COR-L47 (cell line): ENCODE measurements at places on chromosomes 4 and X.
A peak's percentile ranks its signal among the peaks of the same experiment; 100 is the strongest.

DNA sequence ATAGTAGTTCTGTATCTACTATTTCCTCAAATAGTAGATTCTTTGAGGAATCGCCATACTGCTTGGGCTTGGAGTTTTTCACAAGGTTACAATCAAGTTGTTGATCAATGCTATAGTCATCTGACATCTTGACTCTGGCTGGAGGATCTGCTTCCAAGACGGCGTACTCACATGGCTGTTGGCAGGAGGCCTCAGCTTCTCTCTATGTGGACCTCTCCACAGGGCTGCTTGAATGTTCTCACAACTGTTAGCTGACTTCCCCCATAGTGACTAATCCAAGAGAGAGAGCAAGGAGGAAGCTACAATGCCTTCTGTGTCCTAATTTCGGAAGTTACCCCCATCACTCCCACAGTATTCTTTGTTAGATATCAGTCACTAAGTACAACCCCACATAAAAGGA lies 10.3 kb downstream of the EGFL6 start:
- DNase-seq: no peak

DNA sequence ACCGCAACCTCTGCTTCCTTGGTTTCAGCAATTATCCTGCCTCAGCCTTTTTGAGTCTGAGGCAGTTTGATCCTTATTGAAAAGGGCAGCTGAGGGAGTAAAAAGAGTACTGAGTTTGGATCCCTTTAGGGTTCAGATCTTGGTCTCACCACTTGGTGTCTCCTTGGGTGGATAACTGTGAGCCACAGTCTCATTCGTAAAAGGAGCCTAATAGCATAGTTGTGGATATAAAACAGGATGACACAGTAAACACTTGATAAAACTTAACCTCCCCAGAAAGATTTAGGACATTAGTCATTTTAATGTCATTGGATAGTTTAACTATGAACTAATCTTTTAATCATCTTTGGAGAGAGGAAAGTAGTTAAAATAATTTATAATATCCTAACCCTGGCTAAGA lies 173.0 kb downstream of the ANK2 start:
- no peak for DNase-seq

DNA sequence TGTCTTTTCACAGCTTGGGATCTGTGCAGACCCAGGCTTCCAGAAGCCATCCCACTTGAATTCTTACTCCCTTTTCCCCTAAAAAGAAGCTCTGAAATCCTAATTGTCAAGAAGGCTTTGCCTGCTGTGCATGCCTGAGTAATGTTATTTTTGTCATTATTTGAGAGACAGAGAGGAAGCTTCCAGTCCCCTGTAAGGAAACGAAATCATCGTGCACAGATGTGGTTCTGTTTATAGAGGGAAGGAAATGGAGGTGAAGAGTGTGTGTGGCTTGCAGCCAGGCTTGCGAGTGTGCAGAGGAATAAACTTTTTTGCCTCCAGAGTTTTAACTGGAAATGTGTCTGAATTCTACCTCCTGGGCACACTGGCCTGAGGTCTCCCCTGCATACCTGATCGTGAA lies 70.2 kb downstream of the TBL1X start:
- no peak for DNase-seq

DNA sequence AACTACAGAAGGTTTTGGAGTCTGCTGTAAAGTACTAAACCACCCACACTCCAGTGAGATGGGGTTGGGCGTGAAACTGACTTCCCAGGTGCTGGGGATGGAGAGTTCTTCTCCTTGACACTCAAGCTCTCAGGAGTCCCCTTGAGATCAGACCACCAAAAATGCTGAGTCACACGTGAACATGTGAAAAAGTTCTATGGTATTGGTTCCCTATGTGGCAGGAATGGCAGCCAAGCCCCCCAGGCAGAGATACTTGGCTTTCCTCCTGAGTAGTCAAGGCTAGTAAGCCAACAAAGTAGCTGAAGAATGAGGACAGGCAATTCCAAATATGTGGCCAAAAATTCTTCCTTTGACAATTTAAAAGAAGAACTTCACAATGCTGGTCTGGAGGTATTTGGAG lies 222.0 kb upstream of the ADAMTS3 start:
- DNase-seq: no peak

DNA sequence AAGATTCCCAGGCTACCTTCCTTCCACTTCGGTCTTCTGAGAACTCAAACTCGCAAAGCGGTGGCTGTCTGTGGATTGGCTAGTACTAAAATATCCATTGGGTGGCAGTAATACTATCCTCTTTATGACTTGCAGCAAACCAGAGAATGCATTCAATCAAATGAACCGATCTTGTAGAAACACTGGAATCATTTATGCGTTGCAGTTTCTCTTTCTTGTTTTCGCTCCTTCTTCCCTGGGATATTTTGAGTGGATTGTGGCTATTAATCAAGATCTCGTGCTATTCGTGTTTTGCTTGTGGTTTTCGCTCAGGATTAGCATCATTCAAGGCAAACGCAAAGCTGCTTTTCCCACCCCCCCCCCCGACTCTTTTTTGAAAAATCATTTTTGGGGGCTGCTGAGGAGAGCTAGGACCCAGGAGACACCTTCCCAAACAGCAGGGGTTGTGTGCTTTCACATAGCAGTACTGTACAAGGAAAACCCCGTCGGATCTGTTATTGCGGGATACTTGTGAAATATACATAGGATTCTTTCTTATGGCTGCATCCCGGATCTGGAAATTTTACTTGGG lies at the start of gene IL1RAPL1:
IL1RAPL1 (plus strand) TSS at position 466 of the 571 bp plus-strand sequence.
- DNase-seq: peak; percentile 44

DNA sequence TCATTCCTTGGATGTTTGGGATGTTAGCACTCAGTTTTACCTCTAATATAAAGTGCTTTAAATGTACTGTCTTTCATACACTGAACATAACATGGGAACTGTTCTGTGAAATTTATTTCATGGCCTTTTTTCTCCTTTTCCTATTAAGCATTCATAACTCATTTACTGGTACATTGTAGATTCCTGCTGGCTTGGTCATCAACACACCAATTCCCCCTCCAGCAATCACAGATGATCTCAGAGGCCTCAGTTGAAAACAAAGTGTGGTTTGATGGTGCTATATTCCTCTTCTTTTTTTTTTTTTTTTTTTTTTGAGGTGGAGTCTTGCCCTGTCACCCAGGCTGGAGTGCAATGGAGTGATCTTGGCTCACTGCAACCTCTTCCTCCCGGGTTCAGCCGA lies 61.9 kb upstream of the FAM47B start:
- no peak for DNase-seq

DNA sequence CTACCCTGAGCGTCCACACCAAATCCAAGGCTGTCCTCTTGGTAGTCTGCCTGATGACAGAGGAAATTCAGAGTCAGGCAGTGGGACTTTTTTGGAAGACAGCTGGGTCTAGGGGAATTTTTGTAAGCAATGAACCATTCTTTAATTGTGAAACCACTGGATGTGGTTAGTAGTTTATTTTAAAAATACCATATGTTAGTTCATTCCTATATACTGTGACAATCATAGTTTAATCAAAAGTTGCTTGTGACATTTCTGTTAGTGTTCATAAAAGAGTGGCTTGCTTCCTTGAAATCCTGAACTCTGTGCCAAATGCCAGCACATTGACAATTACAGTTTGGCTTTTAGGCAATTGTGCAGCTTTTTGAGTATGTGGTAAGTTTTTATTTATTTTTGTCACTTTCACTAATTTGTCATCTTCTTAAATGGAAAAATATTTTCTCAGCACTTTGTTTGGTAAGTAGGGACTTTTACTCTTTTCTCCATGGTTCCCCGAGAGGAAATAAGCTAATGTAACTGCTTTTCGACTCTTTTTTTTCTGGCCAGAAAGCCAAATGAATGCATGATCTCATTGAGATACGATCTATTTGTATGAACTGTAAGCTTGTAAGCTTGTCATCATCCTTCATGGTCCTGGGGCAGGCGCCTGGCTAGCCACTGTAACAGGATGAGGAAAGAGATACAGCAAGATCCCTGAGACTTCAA lies 72.6 kb upstream of the SLC4A4 start:
- no peak for DNase-seq

- no peak for DNase-seq
Observed at GRCh38 chrX:115940348-115940747, 230.2 kb upstream of the AGTR2 start.

- DNase-seq: no peak
Observed at GRCh38 chr4:73707918-73708577, 32.3 kb upstream of the CXCL8 start.

GRCh38 chr4:114025176-114025777 lies 45.8 kb upstream of the ARSJ start:
- no peak for DNase-seq

DNA sequence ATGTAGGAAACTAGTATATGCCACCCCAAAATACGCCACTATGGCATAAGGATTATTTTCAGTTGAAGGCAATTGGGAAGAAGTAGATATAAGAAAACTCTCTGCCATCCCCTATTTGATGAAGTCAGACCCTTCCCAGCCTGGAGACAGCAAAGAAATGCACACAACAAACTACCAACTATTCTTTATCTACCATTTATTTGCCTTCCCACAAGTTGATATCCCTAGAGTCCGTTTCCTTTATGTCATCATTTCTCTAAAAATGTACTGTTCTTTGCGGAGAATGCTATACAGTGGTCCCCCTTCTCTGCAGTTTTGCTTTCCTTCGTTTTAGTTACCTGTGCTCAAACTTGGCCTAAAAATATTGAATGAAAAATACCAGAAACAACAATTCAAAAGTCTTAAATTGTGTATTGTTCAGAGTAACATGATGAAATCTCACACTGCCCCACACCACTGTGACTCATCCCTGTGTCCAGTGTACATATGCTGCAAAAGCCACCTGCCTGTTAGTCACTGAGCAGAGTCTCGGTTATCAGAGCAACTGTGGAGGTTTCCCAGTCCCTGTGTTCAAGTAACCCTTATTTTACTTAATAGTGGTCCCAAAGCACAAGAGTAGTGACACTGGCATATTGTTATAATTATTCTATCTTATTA lies 152.3 kb downstream of the WDFY3 start:
- no peak for DNase-seq

GRCh38 chrX:43002526-43003203 lies 224.7 kb upstream of the PPP1R2C start:
- DNase-seq: no peak

DNA sequence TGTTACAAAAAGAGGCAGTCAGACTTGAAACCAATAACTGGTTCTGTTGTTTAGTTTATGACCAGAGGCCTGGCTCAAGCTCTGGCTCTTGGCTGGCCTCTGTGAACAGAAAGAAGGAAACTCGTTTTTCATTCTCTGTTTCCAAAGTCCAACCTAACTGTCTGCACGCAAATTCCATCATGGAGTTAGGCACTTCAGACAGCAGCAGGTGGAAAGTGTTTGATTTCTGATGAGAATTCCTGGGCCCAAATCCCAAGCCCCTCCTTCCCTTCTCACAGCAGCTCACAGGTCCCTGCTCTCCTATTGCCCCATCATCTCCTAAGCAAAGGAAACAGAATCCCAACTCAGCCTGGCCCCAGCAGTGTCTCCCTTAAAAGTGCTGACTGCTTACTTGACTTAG lies 42.8 kb upstream of the FGF16 start:
- no peak for DNase-seq

DNA sequence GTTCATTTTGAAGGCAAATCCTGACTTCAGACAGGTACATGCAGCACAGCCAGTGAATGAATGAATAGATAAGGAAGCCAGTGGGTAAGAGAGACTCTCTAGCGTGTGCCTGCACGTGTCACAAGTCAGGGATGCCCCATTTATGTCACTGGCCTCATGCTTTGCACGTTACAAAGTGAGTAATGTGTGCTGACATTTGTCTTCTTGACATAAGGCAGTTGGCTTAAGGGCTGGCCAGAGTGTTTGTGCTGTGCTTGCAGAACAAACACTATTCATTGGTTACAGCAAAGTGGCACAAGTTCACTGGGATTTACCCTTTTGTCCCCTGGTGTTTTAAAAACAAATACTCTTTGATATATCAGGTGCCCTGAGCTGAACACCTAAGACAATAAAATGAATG lies 55.9 kb downstream of the CRMP1 start:
- DNase-seq: no peak

DNA sequence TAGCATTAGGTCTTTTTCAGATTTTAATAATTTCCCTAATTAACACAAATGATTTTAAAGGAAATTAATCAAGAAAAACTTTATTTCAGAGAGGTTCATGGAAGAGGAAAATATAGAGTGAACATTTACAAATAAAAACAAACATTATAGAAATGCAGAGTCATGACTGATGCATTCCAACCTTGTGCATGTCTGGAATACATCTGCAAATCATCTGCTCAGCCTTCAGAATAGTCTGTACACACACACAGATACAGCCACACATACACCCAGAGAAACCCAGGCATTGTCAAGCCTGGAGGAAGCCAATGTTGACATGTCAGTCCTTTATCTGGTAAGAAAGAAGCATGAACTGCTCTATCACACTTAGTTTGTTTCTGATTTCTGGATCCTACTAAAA lies 61.3 kb upstream of the NFKB1 start:
- DNase-seq: no peak

GRCh38 chr4:132026816-132027215 lies 1122.3 kb upstream of the PCDH10 start:
- DNase-seq: no peak

DNA sequence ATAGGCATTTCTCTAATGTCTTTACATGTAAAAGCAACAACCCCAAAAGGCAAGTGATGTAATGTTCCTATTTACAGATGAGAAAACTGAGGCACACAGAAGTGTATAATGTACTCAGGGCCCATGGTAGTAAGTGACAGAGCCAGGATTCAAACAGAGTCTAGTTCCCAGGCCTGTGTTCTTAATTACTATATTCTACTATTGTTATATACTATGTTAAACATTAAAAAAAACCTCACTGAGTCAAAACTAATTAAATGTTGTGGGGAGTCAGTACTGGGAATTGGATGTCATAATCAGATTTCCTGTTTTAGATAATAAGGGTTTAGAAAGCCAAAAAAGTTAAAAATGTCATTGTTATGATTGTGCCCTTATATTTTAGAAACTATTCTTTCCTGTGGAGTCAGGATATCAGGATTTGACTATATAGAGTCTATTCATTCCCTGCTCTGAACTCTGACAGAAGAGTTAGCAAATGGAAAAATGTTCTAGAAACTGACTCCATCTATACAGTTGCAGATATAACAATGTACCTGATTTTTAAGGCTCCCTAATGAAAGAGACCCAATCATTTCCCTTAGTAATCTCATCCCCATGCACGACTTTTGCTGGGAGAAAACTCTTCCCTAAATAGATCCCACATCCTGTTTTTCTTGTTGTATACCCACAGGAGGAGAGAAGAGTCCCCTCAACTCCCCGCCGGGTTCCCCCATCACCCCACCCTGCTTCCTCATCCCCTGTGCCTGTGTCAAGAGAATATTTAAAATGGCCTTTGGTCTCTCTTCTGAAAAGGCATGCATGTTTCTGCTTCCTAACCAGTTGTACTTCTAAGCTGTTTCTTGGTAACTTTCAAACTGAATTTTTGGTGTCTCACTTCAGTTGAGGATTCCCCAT lies 69.7 kb downstream of the REELD1 start:
- DNase-seq: no peak

- DNase-seq: no peak
Observed at GRCh38 chrX:151975228-151975593, 735 bp upstream of the GABRE start.

GRCh38 chrX:25178555-25178954 lies 162.8 kb upstream of the ARX start:
- DNase-seq: no peak
